Thyroid gland (tissue), 4 donors: ENCODE measurements at places on chromosomes 11 and 22.

- DNase-seq, result peak; percentile 72
These were observed 55.3 kb upstream of the CCDC188 start for GRCh38 chr22:20205964-20206708.

DNA sequence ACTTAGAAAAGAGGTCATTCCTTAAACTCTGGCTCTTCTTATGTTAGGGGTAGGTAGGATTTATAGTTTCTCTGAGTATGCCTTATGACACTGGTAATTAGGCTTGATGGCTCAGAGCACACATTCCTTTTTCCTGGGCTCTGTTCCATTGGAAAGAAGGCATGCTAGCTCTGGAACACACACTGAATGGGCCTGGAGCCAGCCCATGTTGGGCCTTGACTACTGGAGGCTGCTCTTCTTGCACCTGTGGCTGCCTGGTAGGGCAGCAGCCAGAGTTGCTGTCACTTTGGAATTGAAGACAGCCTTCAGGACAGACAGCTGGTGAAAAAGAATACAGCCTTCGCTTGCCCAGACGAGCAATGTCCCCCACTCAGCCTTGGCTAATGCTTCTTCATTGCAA, 18.2 kb downstream of the MCAM start:
- no peak for DNase-seq

DNA sequence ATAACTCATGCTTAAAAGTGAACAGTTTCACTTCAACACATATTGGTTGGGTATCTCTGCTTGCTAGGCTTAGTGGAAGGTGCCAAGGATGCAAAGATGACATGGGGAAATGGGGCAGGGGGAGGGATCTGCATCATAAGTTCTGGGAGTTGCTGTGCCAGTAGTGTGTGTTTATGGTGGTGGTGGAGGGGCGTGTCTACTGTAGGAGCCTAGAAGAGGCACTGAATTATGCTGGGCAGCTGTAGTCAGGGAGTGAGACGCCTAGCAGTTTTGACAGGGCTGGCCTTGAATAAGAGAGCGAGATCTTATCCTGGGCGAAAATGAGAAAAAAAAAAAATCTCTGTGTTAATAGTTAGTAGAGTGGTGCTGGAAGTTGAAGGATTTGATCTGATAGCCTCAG, 3.0 kb downstream of the ELMOD1 start:
- DNase-seq, result no peak

- no peak for DNase-seq
These were observed 31.5 kb downstream of the ARVCF start for GRCh38 chr22:19984851-19985811.

DNA sequence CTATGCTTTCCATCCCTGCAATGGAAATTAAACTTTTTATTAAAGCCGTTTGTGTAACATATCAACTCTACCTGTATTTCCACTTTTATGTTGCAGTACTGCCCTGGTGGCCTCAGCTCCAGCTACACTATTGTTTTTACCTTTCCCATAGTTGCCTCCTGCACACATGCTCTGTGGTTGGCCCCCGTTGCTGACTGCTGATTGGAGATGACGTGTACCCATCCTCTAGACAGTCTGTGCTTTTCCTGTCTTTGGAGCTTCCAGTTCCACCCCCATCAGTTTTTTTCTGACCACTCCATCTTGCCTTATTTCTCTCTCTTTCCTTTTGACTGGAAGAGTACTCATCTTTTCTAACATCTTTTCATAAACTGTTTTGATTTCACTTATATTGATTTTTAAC, 123.8 kb downstream of the TEAD1 start:
- DNase-seq, result no peak

DNA sequence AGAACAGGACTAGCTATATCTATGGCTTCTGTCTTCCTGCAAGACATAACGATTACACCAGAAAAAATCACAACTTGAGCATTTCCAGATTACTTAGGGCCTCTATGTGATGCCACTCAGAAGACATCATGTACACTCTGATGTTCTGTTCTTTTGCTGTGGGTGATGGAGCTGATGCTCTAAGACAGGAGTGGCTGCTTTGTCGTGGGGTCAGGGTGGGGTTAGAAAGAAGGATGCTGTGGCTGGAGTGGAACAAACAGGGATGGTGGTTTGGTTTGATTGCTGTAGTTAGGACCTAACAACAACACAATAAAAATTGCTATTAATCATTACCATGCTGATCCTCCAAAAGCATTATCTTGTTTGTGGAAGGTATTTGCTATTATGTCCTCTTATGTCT, 120.3 kb upstream of the ARHGAP20 start:
- DNase-seq, result no peak

DNA sequence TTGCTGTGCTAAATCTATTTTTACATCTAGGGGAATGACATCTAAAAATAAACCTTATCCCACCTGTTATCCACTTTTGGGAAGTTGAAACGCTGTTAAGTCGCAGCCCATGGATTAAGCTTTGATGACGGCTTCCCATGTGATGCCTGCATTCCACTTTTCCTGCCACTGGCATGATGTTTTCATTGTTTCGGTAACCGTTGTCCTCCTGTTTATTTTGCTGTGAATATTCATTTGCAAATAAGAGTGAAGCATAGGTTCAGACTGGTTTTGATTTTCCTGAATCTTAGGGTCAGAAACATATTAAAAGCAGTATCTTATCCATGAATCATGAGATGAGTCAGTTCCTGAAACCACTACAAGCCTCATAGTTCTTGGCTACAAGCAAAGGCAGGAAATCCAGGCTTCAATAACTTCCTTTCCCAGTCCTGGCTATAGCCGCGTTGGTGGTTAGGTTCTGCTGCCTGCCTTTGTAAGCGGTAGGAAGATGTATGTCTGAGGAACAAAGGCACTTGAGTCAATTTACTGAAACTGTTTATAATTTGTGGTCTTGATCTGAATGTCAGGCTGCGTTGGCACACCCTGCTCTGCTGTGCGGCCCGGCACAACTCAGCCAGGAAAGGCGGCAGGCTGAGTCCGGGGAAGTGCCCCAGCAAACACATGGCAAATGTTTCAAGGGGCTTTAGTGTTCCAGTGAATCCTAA, 19.4 kb downstream of the TEAD1 start:
- DNase-seq, result peak; percentile 54

GRCh38 chr11:69076129-69076791, 27.5 kb downstream of the TPCN2 start:
- no peak for DNase-seq

DNA sequence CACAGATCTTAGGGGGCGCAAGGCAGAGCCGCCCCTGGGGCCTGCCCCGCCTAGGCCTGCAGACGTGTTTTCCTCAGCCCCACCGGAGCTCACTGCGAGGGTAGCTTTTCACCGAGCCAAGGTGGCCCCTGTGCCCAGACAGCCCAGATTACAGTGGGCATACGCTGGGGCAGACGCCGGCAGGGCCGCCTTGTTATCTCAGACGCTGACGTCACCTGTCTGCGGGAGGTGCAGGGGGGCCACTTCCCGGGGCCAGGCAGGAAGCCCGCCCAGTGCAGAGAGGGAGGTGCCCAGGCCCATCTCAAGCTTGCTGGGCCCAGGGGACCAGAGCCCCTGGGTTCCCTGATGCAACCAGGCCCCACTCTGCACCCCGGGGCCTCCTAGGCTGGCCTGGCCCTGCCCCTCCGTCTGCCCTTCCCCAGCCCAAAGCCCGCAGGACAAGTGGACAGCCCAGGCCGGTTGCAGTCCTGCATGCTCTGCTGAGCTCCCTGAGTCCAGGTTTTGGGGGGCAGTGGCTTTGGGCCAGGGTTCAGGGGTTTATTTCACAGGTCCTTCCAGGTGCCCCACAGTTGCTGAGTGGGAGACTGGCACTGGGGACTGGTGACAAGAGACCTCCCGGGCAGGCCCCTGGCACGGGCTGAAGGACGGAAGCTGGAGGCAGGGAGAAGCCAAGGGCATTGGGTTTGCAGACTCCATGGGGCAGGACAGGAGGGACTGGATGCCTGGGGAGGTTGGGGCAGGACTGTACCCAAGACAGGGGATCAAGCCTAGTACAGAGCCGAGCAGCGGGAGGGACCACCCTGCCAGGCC, 38.6 kb downstream of the IGF2 start:
- DNase-seq, result peak; percentile 50

- DNase-seq, result no peak
These were observed 28.1 kb downstream of the ARAP1 start for GRCh38 chr11:72724021-72724551.

GRCh38 chr11:34570584-34570983, 50.3 kb upstream of the EHF start:
- DNase-seq, result no peak

- no peak for DNase-seq
These were observed 904 bp downstream of the C2CD3 start for GRCh38 chr11:74169738-74170458.

DNA sequence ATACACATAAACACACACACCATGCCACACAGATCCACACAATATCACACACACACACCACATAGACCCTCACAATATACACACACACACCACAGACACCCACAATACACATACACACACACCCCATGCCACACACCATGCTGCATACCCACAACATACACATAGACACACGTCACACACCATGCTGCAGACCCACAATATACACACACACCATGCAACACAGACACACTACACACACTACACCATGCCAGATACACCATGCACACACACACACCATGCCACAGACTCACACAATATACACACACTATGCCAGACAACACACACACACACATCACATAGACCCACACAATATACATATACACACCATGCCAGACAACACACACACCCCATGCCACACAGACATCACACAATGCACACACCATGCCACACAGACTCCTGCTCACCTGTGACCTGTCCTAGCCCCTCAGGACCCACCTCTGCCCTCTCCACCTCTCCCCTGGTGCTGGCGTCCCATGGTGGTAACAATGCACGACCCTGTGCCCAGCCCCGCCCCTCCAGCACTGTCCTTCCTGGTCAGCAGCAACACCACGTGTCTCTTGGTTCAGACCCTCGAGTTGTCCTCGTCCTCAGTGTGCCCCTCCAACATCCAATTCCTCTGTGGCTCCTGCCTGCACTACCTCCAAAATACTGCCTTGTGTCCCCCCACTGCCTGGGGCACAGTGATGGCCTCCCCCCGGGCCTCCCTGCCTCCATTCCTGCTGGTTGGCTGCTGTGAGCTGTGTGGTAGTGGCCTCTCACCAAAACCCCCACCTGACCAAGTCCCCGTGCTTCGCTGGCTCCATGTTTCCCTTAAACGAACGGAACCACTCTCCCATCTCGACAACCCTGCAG, 23.7 kb upstream of the RFPL3 start:
- no peak for DNase-seq

DNA sequence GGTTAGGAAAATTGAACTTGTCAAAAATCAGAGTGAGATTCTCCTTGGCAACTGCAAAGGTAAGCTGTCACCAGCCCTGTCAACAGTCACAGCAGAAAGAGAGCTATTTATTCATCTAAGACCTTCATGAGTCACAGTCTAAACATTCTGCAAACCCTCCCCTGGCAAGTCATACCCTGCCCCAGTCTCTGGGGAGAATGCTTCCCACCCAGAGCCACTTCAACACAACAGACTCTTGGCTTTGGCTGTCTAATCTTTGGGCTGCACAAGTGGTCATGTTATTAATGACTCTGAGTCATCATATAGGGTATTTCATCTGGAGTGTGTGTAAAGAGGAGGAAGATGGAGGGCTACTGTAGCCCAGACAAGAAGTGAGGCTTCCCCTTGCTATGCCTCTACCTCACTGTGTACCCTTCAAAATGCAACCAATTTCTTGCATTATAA, 153.4 kb downstream of the CCDC34 start:
- no peak for DNase-seq

GRCh38 chr11:4863876-4864275, 14.9 kb upstream of the OR51S1 start:
- no peak for DNase-seq

DNA sequence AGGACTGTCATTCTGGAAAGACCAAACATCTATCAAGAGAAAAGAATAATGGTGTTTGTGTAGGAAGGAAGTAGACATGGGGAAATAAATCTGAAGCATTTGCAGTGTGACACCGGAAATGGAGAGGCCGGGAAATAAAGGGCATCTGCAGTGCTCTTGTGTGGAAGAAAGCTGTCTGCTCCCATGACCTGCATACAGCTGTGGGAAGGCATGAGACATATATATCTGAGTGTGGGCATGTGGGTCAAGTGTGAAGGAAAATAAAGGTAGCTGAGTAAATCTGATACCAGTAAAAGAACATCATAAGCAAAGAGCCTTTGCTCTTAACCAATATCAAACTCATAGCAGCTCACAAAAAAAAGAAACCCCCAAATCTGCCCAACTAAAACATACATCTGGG, 72.1 kb upstream of the OR5AK2 start:
- DNase-seq, result no peak

DNA sequence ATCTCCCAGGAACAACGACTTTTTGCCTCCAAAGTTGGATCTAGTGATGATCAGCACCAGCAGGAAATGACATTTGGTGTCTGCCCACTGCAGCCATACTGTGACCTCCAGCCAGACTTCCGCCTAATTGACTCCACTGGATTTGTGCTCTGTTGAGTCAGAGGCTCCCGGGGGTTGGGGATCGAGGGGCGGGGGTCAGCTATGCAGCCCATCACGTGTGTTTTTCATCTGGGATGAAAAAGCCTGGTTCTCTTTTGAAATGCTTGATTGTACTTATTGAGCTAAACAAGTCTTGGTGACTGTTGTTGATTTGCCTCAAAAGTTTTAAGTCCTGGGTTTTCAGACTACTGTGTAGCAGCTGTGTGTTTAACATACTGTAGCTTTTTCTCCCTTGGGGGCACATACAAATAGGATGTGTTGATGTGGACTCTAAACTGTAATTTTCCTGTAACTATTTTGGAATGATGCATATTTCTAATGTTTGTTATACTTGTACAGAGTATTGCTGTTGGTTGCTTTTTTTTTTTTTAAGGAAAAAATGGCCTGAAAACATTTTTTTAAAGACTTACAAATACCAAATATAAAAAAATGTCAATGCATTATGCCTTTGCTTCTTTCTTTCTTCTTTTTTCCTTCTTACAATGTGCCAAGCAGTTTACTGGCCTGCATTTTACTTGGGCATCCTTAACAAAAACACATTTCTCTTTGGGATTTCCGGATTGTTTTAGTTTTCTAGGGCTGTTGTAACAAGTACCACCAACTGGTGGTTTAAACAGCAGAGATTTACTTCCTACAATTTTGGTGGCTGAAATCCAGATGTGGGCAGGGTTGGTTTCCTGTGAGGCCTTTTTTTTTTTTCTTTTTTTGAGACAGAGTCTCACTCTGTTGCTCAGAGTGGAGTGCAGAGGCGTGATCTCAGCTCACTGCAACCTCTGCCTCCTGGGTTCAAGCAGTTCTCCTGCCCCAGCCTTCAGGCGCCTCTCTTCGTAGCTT, 46.1 kb upstream of the OR4B1 start:
- no peak for DNase-seq
